Mesothelial cell of epicardium (in vitro differentiated cells): ENCODE measurements at places on chromosomes 6 and 20.
A peak's percentile ranks its signal among the peaks of the same experiment; 100 is the strongest.

- DNase-seq: no peak
Measured at GRCh38 chr6:166960609-166960978, 4.2 kb upstream of the RNASET2 start.

DNA sequence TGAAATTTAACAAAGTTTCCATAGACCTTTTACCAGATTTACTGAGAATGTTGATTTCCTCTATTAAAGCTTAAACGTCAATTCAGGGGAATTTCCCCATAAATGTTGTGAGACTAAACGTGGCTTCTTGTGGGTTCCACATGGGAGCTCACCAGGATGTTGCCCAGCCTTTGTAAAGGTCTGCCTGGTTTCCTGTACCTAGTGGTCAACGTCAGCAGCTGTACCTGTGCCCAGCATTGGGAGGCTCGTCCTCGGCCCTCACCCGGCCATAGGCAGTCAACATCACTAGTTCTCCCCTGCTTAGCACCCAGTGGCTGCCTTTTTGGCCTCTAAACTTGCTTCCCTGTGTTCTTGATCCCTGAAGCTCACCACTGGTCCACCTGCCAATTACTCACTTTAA, 22.1 kb upstream of the CD83 start:
- no peak for DNase-seq

DNA sequence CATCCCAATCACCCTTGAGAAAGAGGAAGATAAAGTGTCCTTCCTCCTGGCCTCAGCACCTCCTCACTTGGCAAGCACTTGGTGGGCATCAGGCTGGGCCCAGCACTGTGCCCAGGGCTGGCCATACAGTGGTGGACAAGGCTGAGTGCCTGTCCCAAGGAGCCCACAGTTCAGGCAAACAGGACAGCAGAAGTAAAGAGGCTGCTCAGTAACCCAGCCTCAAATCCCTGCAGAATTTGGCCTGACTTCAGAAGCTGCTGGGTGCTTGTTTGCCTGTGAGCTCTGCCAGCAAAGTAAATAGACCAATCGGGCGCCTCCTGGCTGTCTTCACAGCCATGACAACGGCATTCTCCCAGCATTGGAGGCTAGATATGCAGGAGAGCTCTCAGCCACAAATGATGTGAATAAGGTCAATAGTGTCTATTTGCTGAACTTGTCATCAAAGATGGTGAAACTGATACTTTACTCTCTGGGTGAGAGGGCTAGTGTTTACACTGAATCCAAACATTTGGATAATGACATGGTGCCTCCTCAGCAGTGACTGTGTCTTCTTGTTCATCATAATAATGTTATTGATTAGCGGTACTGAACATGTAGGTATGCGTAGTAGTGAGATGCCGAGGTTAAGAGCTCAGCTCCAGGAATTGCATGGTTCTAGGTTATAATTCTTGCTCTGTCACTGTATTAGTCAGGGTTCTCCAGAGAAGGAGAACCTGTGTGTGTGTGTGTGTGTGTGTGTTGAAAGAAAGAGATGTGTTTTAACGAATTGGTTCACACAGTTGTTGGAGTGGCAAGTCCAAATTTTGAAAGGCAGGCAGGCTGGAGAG, 36.9 kb upstream of the FANCE start:
- no peak for DNase-seq

- DNase-seq: no peak
Measured at GRCh38 chr6:34798057-34798456, 6.2 kb downstream of the BLTP3A start.

DNA sequence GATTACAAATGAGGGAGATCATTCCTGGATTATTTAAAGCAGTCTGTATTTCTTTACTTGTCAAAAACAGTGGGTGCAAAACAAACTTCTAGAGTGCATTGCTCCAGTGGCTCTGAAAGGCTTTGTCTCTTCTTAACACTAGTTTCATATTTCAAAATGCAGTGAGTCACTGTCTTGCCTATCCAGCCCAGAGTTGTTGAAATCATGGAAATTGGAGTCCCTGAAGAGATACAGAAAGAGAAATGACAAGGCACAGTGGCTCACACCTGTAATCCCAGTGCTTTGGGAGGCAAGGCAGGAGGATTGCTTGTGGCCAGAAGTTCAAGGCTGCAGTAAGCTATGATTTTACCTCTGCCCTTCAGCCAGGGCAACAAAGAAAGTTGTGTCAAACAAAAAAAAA, 11.3 kb downstream of the SLC2A12 start:
- DNase-seq: no peak

GRCh38 chr6:40011844-40012243, 77.6 kb upstream of the MOCS1 start:
- DNase-seq: no peak

DNA sequence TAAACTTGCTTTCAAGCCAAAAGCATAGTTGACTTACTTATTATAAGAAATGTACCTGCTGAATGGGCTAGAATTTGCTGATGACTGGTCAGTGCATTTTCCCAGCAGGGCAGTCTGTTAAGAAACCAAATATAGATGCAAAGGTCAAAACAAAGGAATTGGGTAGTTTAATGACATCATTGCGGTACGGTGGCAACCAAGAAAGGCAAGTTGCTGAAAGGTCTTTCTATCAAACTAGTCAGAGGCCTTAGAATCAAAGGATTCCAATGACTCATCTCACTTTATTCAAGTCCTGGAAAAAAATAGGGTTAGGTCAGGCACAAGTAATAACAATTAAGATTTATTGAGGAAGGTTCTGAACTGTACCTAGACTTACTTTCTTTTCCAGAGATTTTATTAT, 76.4 kb downstream of the KIZ start:
- DNase-seq: no peak

GRCh38 chr6:142804490-142804889, 140.5 kb downstream of the HIVEP2 start:
- no peak for DNase-seq

DNA sequence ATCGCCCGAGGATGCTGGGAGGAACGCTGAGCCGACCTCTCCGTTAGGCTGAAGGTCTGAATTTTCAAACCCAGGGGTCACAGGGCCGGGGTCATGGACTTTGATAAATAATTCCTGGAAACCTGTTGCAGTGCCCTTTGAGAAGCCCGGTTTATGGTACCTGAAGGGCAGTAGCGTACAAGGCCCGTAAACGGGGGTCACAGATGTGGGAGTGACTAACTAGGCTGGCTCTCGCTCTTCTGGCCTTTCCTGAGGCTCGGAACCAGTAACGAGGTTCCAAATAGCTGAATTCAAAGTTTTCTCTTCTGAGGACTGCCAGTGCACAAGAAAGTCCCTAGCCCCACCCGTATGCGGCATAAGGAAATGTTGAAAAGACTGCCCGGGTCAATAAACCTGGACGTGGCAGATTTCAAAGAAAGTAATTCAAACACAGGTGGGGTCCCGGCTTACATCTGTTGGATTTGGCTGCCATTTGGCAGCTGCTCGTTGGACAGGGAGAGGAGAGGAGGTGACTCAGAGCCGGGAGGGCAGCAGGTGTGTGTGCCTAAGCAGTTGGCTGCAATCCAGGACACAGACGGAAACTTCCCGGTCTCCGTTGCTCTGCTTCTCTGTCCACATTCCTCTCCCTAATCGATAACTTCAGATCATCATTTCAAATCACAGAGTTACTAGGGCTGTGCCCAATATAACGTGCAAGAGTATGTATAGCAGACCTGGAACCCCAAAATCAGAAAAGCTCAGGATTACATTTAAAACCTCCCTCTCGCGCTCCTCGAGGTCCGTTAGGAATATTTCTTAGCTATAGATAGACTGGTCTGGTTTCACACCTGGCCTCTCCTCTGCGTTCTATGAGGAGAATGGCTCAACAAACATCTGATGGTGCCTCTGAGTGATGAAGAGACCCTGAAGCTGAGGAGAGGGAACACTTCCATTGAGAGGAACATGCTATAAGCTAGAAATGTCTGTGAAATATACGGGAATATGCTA, 765 bp upstream of the GMDS start:
- DNase-seq: peak; percentile 45
